Epithelial cell of alveolus of lung (primary cell): ENCODE measurements at places on chromosomes 7 and 10. TPM values are rescaled to one million over a fixed set of nuclear protein-coding genes. Genes with fewer than 3 reads are reported as not detected.

FKBP9 gene
- 198 and 249 TPM in 2 replicates for total RNA-seq

AEBP1 gene
- 49.3 and 84.2 TPM in 2 replicates for total RNA-seq

AOC1 gene
- total RNA-seq, result not detected in 2 replicates

ACBD7 gene
- total RNA-seq, result 0.40 and 1.9 TPM in 2 replicates

LDB1 gene
- 23.3 and 49.0 TPM in 2 replicates for total RNA-seq

PNLIPRP1 gene
- not detected in 2 replicates for total RNA-seq

ZNF800 gene
- total RNA-seq, result 19.0 and 21.6 TPM in 2 replicates

ADAM8 gene
- total RNA-seq, result 4.5 and 6.0 TPM in 2 replicates

ACSL5 gene
- total RNA-seq, result 0.16 and 0.52 TPM in 2 replicates

ITGA8 gene
- total RNA-seq, result under 0.01 and 1.6 TPM in 2 replicates

TMEM184A gene
- 0.13 TPM in 1 of 2 replicates, not detected in the other for total RNA-seq

TUBB8 gene
- under 0.01 TPM in 1 of 2 replicates, not detected in the other for total RNA-seq

OPN4 gene
- not detected in 2 replicates for total RNA-seq

TLL2 gene
- 0.26 TPM in 1 of 2 replicates, not detected in the other for total RNA-seq

ZNF853 gene
- 5.8 and 6.5 TPM in 2 replicates for total RNA-seq

CYP26A1 gene
- total RNA-seq, result not detected in 2 replicates

MRC1 gene
- 0.13 TPM in 1 of 2 replicates, not detected in the other for total RNA-seq

HOXA10 gene
- total RNA-seq, result not detected in 2 replicates
